ENCODE measurements at places on chromosomes 6 and 20.

- no peak for DNase-seq
These were observed 248.9 kb upstream of the FOXQ1 start for GRCh38 chr6:1062786-1063545.

- no peak for DNase-seq
These were observed 17.6 kb downstream of the SLC18B1 start for GRCh38 chr6:132780770-132781371.

DNA sequence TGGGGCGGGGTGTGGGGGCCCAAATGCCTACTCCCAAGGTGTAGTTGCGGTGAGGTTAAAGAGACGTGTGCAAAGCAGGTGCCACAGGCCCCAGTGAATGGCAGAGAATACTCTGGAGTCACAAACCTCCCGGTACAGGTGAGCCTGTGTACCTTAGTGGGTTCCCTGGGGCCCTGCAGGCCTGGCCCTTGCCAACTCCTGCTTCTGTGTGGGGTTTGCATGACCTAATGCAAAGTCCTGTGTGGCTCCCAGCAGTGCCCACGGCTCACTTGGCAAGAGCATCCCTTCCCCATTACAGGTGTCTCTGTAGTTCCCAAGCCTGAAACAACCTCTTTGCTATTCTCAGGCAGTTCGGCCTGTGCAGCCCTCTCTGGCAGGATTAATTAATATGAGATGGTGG, 17.5 kb downstream of the SPDEF start:
- no peak for DNase-seq

GRCh38 chr6:118372413-118372812, 175.7 kb upstream of the PLN start:
- DNase-seq, result no peak

- no peak for DNase-seq
These were observed 22.5 kb upstream of the OPN5 start for GRCh38 chr6:47759364-47759763.

DNA sequence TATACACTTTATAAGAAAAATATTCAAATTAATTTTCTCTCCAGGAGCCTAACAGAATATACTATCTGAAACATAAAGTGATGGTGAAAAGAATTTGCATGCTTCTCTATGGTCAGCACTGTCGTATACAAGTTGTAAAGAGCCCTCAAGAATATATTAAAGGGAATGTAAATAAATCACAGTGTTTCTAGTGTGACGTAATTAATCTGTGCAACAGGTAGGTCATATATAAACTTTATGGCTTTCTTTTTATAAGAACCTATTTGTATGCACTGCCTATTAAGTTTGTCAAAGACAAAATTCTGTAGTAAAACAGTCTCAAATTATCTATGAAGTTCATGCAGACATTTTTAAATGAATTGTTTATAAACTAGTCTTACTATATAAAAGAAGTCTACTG, 347.9 kb upstream of the EYS start:
- DNase-seq, result no peak

DNA sequence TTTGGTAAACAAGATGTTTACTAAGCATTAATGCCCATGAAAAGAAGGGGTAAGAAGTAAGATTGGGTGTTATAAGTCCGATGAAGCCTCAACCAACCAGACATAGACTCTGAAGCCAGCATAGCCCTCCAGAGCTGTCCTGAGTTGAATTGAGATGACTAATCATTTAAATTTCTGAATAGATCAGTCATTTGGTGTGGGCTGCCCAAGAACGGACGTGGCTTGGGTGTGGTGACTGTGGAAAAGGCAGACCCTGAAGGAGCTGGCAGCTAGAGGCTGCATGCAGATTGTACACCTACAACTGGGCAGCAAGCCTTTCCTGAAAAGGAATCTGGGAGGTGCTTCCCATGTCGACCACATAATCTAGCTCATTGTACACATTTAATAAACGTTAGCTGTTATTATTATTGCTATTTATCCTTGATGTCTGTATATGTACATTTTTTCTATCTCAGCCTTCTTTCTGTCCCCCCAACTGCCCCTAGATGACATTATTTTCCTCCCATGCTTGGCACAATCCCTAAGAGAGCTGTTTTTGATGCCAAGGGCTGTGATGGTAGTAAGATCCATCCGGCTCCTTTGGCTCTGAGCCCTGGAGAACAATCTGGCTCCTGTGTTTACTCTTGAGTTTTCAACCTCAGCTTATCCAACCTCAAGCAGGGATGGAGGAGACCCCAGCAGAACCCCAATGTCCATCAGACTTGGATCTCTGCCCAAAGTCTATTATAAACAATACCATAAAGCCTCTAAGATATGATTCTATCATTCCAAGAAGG, 57.6 kb upstream of the JAG1 start:
- no peak for DNase-seq

- DNase-seq, result no peak
These were observed 58.7 kb downstream of the EDN1 start for GRCh38 chr6:12348530-12349511.

- no peak for DNase-seq
These were observed 14.2 kb upstream of the SLC22A7 start for GRCh38 chr6:43283905-43284304.

- DNase-seq, result no peak
These were observed 6.7 kb downstream of the FLOT1 start for GRCh38 chr6:30735668-30736314.

DNA sequence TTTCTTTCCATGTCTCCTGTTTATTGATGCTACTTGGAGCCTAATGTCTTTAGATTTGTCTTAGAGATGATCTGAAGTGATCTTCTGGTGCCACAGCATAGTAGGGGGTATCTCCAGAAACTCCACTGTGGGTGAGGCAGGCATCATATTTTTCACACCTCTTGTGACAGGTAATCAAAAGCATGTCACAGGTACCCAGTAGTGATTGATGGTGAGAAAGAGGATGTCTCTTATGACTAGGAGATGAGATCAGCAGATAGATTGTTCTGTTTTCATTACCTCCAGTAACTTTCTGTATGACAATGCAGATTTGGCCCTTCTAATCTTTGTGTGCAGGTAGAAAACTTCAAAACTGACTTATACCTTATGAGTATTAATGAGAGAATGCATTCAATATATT, 13.5 kb downstream of the NCOA7 start:
- no peak for DNase-seq

- no peak for DNase-seq
These were observed 279.6 kb upstream of the SULF2 start for GRCh38 chr20:48064929-48065328.

GRCh38 chr20:41011551-41012067, 17.0 kb upstream of the TOP1 start:
- no peak for DNase-seq

DNA sequence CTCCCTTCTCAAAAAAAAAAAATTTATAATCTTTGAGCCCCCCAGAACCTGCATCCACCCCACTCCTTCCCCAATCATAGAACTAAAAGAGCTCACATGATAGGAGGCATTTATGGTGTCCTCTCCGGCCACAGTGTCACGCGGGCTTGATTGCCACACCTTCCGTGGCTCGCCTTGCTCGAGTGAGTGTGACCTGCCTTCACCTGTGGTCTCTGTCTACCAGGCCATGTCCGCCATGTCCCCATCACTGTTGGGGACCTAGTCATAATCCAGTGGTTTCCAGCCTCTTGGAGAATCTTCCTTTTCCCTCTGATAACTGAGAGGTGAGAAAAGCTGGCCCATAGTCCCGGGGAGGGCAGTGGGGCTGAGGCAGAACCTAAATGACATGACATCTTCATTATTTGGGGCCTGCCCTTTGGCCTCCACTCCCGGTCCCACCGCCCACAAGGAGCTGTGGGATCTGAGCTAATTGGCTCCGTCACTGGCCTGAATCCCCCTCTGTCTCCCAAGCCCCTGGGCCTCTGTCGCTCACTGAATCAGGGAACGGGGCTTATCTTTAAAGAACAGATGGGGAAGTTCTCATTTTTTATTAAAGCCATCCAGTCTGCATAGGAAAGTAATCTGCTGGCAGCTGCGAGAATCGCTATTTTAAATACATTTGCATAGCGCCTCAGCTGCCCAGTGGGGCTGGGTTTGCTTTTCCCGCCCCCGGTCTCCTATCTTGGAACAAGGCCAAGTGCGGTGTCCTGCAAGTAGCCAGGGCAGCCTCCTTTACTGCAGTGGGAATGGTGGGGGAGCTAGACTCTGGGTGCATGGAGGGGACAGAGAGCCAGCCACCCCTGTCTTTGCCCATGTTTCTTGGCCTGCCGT, 197.6 kb upstream of the PMEPA1 start:
- no peak for DNase-seq

DNA sequence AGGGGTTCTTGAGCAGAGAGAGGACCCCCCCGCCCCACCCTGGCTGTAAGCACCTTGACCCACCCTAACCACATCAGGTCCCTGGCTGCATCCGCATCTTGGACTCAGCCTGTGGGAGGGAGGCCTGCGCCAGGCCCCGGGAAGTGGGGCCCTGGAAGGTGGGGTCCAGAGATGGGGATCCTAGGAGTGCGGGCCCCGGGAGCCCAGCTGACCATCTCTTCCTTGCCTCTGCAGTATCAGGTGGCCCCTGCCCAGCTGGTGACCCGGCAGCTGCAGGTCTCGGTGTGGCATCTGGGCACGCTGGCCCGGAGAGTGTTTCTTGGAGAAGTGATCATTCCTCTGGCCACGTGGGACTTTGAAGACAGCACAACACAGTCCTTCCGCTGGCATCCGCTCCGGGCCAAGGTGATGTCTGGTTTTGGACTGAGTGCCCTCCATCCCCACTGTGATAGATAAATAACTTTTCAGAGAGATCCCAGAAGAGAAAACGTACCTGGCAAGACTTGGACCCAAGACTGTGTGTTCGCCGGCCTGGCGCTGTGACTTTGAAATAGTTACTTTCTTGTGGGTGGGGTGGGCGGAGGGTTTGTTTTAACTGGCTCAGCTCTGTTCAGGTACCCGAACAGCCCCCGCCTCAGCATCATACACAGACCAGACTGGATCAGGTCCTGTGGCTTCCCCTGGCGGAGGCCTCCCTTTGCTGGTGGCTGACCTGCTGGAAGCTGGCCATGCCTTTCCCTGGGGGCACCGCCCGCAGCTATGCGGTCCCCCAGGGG, 62.0 kb downstream of the EZR start:
- no peak for DNase-seq

DNA sequence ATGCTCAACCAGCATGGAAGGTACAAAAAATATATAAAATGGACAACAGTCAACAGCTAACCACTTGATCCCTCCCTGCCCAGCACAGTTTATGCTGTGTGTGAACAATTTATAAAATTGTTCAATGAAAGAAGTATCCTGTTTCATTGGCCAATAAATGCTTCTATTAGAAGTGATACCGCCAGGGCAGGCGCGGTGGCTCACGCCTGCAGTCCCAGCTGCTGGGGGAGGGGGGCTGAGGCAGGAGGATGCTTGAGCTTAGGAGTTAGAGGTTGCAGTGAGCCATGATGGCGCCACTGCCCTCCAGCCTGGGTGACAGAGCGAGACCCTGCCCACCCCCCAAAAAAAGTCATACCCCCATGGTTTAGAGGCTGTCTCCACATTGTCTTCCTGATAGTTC, 4.6 kb downstream of the AGPAT4 start:
- no peak for DNase-seq

DNA sequence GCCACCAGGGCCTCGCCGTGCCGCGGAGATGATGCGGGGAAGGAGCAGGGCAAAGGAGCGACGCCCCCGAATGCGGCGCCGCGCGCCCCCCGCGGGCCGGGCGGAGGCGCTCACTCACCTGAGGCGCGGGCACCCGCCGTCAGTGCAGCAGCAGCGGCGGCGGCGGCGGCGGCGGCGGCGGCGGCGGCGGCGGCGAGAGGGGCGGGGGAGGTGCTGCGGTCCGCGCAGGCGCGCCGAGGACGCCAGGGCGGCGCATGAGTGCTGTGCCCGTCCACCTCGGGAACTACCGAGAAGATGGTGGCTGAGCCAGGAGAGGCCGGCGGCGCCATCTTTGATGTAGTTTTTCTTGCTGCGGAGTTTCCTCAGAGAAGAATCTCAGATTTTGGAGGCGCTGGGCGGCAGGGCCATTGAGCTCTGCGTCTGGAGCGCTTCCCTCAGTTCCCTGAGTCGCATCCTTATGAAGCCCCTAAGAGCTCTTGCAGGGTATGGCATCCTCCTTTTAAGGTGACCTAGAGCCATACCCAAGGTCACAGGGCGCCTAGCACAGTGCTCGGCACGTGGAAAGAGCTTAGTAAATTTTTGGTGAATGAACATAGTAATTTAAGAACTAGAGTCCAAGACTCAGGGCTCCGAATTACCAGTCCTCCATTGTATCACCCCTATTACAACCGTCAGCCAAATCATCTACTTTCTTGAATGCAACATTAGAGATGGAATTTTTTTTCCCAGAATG, at the start of gene NDRG3:
Gene NDRG3 (minus strand): TSS at position 164 of the 733 bp plus-strand sequence. CDS start 24,355 bp downstream, outside the sequence.
- DNase-seq, result peak; percentile 92

GRCh38 chr6:10401004-10401536, 13.8 kb downstream of the TFAP2A start:
- DNase-seq, result no peak

GRCh38 chr20:15942130-15942529, 631.1 kb downstream of the KIF16B start:
- no peak for DNase-seq

DNA sequence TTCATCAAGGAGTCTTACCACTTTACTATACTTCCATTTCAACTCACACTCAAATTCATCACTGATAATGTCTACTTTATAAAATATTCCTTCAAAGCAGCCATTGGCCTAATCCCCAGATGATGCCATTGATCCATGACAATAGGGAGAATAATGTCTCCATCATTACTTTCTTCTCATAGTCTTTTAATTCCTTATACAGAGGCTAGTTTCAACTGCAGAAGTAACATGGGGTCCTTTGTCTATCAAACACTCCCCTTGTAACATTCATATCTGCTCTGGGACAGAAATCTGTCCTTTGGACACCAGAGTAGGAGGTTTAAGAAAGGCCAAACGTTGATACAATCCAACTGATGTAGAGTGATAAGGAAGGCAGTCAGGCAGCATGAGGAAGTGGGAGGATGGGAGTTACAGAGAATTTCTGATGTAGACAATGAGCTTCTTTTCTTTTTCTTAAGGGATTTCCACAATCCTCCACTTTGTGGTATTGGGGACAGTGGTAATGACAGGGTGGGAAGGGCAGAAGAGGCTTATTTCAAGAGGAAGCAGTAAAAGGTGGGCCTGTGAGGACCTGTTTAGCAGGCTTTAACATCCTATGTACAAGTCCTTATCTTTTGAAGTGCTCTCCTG, 18.9 kb upstream of the HLA-DOA start:
- DNase-seq, result no peak

DNA sequence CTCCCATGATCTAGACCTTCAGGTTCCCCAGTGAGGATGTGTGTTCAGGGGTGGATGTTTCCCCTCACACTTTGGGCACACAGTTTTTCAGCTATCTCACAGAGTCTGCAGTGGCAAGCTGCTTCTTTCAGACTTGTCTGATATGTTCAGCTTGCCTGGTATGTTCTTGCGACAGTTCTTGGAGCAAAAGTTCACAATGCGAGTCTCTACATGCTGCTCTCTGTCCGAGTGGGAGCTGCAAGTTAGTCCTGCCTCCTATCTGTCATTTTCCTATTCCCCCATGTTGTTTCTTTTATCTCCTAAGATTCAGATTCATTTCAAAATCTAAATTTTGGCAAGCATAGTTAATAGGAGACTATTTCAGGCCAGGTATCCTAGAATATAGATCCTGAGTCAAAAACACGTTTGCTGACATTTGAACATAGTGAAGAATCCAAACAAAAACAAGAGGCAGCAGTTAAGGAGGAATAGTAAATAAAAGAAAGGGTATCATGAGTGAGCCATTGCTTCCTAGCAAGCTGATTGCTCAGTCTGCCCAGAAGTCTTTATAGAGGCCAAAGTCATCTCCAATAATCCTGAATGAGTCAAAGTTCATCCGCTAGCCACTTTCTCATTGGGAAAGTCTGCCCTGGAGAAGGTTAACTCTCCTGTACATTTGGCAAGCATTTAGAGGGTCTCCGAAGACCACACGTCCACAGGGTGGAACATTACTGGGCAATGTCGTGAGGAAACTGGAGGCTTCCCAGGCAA, 140.2 kb upstream of the MOCS1 start:
- DNase-seq, result no peak
